ENCODE measurements at places on chromosomes 2 and 18. TPM values are rescaled to one million over a fixed set of nuclear protein-coding genes. Genes with fewer than 3 reads are reported as not detected.

- DNase-seq, result no peak
Measured at GRCh38 chr2:238570391-238570790, 143.7 kb downstream of the ASB1 start.

GRCh38 chr2:98757904-98758421 lies 27.0 kb upstream of the MGAT4A start:
- DNase-seq, result no peak

GRCh38 chr2:201254081-201254730 lies 6.1 kb upstream of the CASP8 start:
- no peak for DNase-seq

DNA sequence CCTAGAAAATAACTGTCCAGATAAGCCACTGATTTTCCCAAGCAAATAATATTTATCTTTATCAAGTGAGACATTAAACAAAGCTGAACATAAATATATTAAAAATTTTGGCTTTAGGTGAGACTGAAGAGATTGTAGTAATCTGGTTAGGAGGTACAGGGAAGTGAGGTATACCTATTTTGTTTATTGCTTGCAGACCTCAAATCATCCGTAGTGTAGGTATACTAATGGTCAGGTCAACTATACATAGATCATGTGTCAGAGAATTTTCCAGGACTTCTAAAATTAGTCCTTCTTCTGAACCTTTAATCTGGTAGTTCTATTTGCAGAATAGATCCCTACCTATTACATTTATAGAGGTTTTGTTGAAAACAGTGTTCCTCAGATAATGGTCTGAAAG lies 41.5 kb downstream of the SP140 start:
- no peak for DNase-seq

GRCh38 chr2:117832905-117833613 lies 18.6 kb downstream of the DDX18 start:
- no peak for DNase-seq

DNA sequence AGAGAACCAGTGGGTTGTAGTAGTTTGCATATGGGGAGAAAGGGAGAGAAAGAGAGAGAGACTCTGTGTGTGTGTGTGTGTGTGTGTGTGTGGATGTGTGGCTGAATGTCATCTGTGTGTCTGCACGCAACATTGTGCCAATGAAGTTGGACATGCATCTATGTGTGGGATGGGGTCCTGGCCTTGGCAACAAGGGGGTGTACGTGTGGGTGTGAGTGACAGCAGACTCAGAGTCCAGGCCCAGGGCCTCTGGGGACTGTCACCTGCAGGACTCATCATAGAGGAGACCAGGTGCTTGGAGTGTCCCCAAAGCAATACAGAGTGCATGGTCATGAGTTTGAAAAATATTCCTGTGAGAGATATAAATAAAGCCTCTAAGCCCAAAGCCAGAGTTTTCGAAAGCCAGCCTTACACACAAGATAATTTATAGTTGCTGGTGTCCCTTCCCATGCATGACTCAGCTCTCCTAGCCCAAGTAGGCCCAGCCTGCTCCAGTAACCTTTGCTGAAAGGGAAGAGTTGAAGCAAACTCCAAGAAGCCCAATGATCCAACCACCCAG lies 59.9 kb downstream of the TNP1 start:
- DNase-seq, result no peak

- DNase-seq, result no peak
Measured at GRCh38 chr18:49685231-49685942, 123.5 kb downstream of the LIPG start.

GRCh38 chr2:239870276-239870675 lies 154.9 kb downstream of the NDUFA10 start:
- no peak for DNase-seq

- no peak for DNase-seq
Measured at GRCh38 chr2:199148076-199148845, 309.5 kb downstream of the SATB2 start.

DNA sequence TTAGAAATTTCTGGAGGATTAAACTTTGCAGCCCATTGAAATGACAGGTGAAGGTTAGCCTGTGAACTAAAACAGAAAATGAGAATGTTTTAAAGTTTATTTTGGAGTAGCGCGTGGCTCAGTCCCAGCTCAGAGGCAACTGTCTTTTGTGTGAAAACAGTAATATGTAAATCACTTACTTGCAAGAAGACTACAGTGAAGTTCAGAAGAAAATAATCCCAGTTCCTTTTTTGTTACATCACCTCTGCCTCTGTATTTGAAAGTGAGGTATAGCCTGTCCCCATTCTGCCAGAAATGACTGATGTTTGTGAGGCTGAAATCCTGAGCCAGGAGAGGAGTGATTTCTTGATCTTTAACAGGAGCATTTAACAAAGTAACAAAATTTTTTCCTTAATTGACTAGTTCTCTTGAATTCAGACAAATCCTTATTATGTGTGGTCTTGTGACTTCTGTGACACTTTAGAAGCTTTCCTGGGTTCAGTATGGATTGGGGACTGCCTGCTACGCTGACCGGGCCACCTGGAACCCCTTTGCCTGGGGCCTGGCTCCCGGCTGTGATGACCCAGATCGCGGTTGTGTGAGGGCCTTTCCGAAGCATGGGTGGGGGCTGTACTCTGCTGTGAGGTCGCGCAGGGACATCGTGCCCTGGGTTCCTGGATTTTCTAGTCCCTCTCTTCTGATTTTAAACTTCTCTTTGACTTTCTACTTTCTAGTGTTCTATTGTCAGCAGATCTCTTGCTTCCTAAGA lies 24.3 kb downstream of the TRAPPC12 start:
- DNase-seq, result no peak

DNA sequence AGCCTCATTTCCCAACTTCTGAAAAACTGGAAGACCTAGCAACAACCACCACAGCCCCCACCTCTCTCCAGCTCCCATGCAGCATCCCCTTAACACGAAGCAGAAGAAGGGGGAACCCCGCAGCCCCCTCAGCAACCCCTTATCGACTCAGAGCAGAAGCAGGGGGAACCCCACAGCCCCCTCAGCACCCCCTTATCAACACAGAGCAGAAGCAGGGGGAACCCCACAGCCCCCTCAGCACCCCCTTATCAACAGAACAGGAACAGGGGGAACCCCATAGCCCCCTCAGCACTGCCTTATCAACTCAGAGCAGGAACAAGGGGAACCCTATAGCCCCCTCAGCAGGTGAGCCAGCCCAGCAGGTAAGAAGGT lies 6.7 kb downstream of the SLC66A2 start:
- DNase-seq, result peak; percentile 12

GRCh38 chr2:228649447-228649846 lies 468.0 kb upstream of the SPHKAP start:
- DNase-seq, result no peak

GRCh38 chr2:239596792-239597191 lies 196.0 kb upstream of the HDAC4 start:
- no peak for DNase-seq

GRCh38 chr2:233679196-233679595 lies 2.5 kb upstream of the UGT1A7 start:
- DNase-seq, result no peak

DNA sequence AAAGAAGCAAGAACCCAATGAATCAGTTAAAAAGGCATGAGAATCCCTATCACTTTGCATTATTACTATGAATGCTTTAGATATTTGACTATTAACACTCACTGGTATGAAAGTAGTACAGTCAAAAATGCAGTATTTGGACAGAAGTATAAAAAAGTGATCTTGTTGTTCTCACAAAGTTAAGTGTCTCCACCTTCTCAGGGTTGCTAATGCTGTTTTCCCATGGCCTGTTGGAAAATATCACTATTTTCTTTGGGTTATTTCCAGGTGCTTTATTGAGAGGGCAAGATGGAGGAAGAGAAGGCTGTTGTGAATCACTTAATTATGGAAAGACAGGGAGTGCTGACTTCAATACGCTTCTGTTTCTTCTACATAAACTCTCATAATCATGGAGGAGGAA lies 13.6 kb upstream of the CREB1 start:
- DNase-seq, result no peak

DNA sequence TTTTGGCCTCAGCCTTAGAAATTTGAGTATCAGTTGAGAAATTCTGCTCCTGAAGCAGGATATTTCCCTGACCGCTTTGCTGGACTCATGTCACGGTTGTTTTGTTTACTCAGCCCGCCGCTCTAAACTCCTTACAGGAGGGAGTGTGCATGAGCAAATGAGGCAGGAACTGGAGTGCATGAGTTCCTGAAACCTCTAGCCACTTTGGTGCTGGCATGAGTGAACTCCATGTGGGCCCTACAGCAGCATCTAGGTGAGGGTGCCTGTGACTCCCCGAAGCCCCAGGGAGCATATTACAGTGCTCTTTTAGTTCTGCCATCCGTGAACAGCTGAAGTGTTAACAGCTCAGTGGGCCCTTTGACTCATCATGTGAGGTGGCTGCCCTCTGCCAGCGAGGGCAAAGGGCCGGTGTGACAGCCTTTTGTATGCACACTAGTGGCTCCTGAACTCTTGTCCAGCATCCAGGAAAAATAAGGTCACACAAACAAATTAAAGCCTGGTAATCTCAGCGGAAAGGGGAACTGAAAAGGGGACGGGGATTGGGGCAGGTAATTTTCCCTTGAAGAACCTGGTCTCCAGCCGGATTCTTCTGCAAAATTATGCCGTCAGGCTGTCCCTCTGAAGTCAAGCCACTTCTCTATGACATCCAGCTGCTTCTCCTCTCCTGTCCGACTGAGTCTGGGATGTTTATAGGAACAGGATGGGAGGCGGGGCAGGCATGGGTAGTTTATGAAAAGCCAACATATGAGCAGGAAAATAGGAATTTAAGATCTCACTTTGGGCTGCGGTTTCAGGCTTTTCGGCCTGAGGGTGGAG lies 1668.7 kb downstream of the SUCLG1 start:
- DNase-seq, result no peak

DNA sequence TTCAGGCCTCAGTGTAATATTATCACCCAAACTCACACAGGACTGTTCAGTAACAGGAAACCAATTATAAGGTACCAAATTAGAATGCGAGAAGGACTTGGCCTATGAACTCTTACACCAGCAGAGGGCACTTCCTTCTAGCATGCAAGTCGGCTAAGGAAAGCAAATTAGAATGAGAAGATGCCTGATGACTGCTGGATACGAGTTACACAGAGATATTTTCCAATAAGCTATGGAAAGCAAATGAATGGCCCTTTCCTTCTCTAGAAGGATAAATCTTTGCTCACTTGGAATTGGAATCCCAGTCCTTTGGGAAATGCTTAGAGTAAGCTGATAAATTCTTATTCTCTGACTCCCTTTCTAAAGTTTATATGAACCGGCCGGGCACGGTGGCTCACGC lies 109.8 kb downstream of the AP1S3 start:
- DNase-seq, result no peak

DNA sequence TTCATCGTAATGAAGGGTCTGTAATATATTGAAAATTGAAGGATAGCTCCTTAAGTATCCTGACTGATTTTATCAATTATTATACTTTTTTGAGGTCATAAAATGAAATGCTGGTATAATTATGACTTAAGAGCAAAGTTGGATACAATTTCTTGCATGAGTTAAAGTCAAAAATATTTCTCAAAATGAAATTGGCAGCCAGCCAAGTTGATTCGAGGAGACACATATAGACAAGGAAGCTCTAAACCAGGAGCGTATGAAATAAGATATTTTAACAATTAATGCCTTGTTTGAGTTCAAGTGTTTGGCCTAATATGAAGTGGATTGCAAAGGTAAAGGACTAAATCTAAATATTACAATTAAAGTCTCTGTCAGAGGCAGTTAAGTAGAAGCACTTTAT lies 260.4 kb upstream of the DSEL start:
- DNase-seq, result no peak

GRCh38 chr2:106126295-106126694 lies 67.8 kb downstream of the UXS1 start:
- DNase-seq, result no peak

DNA sequence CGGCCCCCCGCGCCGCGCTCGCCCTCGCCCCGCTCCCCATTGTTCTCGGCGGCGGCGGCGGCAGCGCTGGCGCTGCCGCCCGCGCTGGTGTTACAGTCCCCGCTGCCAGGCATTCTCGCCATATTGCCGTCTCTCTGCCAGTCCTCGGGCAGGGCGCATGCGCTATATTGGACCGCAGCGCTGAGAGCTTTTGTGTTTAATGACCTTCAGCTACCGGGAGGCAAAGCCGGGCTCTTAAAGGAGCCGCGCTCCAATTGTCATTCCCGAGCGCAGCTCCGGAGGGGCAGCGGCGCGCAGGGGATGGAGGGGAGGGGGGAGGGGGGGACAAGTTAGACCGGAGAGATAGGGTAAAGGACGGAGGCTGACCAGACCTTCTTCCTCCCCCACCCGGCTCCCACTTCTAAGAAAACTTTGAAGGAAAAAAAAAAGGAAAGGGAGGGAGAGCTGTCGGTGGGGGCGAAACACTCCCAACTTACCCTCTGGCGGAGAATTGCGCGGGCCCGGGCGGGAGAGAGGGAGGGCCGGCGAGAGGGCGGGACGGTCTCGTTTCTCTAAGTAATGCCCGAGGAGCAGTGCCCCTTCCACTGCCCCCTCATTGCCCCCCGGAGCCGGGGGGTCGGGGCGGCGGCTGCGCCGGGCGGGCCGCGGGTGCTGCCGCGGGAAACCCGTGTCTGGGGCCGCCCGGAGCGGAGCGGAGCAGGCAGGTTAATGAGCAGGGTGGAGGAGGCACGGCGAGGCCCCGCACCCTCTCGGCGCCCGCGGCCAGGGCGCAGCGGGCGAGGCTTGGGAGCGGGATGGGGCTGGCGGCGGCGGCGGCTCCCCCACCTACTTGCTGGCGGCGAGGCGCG lies at the start of gene KCTD1:
KCTD1 (minus strand) TSS at position 139 of the 848 bp plus-strand sequence; CDS start at position 122, 17 bp downstream.
- DNase-seq, result no peak

DNA sequence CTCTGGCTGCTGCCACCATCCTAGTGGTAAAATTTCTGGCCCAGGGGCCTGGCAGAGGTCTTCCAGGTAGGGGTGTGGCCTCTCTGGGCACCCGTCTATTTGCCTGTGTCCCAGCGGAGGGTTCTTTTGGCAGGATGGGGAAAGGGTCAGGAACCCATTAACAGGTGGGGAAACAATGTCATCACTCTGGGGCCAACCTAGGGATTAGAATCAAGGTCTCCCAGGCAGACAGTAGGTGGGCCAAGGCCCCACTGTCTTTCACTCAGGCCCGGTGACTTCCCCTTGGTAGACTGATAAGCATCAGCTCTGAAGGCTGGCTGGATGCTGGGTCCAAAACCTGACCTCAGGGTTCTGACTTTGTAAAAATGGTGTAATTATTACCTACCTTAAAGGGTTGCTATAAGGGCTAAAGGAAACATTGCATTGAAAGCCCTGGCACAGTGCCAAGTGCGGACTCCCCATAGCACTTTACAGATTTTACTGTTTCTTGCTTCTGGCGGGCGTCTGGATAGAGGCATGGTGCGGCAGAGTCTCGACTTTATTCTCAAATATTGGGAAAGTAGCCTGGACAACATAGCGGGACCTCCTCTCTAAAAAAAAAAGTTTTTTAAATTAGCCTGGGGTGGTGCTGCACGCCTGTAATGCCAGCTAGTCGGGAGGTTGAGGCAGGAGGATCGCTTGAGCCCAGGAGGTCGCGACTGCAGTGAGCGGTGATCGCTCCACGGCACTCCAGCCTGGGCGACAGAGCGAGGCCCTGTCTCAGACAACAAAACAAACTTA lies 2.2 kb downstream of the LBX2 start:
- no peak for DNase-seq

CDH19 gene
- 0.56 TPM for total RNA-seq

HOXD10 gene
- 0.56 TPM for total RNA-seq

TWIST2 gene
- 136 TPM for total RNA-seq

CD28 gene
- 9.0 TPM for total RNA-seq

IL36G gene
- not detected for total RNA-seq

ELAC1 gene
- total RNA-seq, result 5.2 TPM

RTKN gene
- 32.2 TPM for total RNA-seq

CCNYL1 gene
- 25.8 TPM for total RNA-seq

KIAA2012 gene
- total RNA-seq, result not detected

Data from omental fat pad (tissue), 4 donors.